ENCODE measurements at places on chromosomes 4 and X. TPM values are rescaled to one million over a fixed set of nuclear protein-coding genes. Genes with fewer than 3 reads are reported as not detected.

Gene FRAS1
- not detected for total RNA-seq

Gene GAGE2A
- not detected for total RNA-seq

Gene PPEF2
- not detected for total RNA-seq

Gene NCBP2L
- total RNA-seq = not detected

Gene TMEM35A
- not detected for total RNA-seq

Gene CLRN2
- not detected for total RNA-seq

Gene DGAT2L6
- total RNA-seq = not detected

Gene ASIC5
- total RNA-seq = not detected

Gene PRDM8
- 4.2 TPM for total RNA-seq

Gene TRPC5OS
- total RNA-seq = not detected

Gene CCSER1
- not detected for total RNA-seq

Gene IL2
- total RNA-seq = not detected

Gene ITM2A
- total RNA-seq = 74.3 TPM

Gene ZNF141
- 31.5 TPM for total RNA-seq

DNA sequence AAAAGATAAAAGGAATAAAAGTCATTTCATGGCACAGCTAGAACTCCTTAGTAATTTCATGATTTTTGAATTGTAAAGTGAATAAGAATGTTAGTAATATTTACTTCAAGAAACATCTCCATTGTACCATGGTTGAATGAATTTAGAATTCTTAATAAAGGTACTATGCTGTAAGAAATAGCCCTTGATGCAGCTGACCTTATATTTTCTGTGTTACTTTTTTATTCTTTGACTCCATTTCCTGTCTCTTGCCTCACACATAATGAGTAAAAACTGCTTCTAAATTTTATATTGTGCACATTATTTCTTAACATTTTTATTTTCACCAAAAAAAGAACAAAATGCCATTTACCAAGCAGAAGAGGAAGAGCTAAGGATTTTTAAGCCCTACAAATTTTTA is 81.9 kb upstream of the PDHA2 start:
- H3K27ac ChIP-seq = no peak overlapping the region
- H3K4me3 ChIP-seq = no peak overlapping the region
- H3K36me3 ChIP-seq = no peaks in the 10 kb centered on the region
- DNase-seq = no peak

DNA sequence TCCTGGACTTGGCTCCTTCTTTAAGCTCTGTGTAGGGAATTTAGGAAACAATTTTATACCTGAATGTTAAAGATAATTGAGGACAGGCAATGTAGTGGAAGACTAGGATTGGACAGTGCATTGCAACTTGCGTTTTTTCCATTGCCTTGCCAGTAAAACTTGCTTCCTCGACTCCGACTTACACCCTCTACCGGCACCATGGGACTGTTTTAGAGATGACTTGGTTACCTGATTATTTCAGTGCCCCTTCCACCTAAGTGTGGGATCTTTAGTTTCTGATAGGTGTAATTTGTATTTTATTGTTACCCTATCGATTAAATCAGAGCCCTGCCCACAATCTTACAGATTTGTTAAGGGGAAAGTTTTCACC is 1.2 kb downstream of the PRPS1 start:
- no peaks in the 10 kb centered on the region for H3K27me3 ChIP-seq
- H3K4me3 ChIP-seq = peak overlapping the region; percentile 86
- DNase-seq = peak; percentile 32
- peaks cover 26% of the 10 kb centered on the region for H3K4me1 ChIP-seq
- peaks cover 6% of the 10 kb centered on the region for H3K36me3 ChIP-seq
- peak overlapping the region; percentile 96 for H3K27ac ChIP-seq

GRCh38 chr4:153327247-153327646 is 17.2 kb upstream of the MND1 start:
- peaks cover 16% of the 10 kb centered on the region for H3K27me3 ChIP-seq
- no peaks in the 10 kb centered on the region for H3K4me1 ChIP-seq
- no peak overlapping the region for H3K4me3 ChIP-seq
- no peak for DNase-seq

GRCh38 chrX:148913971-148914370 is 413.6 kb downstream of the AFF2 start:
- H3K36me3 ChIP-seq = no peaks in the 10 kb centered on the region
- H3K27me3 ChIP-seq = no peaks in the 10 kb centered on the region
- H3K4me1 ChIP-seq = no peaks in the 10 kb centered on the region
- H3K4me3 ChIP-seq = no peak overlapping the region

- no peaks in the 10 kb centered on the region for H3K36me3 ChIP-seq
- no peak overlapping the region for H3K4me3 ChIP-seq
- no peak for DNase-seq
Measured at GRCh38 chr4:56840559-56840958, 19.1 kb upstream of the SPINK2 start.

DNA sequence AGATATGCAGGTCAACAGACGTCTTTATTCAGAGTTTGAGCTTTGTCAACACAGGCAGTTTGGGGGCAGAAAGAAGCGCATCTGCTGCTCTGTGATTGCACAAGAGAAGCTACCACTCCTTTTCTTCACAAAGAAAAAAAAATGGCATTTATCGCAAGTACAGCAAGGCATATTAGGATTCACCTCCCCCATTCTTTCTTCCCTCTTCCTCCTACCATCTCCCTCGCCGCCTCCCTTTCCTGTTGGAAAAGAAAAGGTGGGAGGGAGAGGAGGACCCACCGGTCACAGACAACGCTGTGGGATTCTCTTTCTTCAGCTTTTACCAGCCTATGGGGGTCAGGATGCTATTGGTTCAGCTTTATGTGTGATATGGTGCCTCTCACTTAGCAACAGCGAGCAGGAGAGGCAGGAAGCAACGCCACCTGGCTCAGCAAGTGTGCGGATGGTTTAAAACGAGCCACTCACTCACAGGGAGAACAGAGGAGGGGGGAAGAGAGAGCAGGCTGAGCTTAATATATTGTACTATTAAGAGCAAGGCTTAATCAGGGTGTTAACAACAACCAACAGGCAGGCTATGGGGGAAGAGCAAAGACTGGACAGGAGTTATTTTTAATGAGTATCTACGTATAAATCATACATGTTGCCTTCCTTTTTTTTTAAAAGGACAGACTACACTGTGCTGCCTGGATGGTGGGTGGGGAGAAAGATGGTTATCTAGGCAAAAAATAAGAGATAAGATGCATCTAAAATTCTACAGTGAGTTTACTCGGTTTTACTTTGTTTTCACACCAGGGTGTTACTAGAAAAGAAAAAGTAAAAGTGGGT is 104.7 kb downstream of the MAML3 start:
- H3K27me3 ChIP-seq = peaks cover 5% of the 10 kb centered on the region
- no peaks in the 10 kb centered on the region for H3K36me3 ChIP-seq
- peak; percentile 73 for DNase-seq

- no peak overlapping the region for H3K4me3 ChIP-seq
- no peak for DNase-seq
- no peaks in the 10 kb centered on the region for H3K36me3 ChIP-seq
- no peaks in the 10 kb centered on the region for H3K27me3 ChIP-seq
Measured at GRCh38 chrX:68147848-68148247, 285.4 kb downstream of the OPHN1 start.

- H3K4me3 ChIP-seq = peak overlapping the region; percentile 45
- no peaks in the 10 kb centered on the region for H3K36me3 ChIP-seq
- no peak overlapping the region for H3K27ac ChIP-seq
Measured at GRCh38 chr4:154492288-154492687, 689 bp upstream of the DCHS2 start.

- no peaks in the 10 kb centered on the region for H3K36me3 ChIP-seq
- H3K27me3 ChIP-seq = no peaks in the 10 kb centered on the region
- no peak overlapping the region for H3K4me3 ChIP-seq
- no peak overlapping the region for H3K27ac ChIP-seq
- DNase-seq = no peak
- H3K4me1 ChIP-seq = no peaks in the 10 kb centered on the region
Measured at GRCh38 chr4:12146339-12146738, 717.6 kb upstream of the HS3ST1 start.

- H3K27me3 ChIP-seq = no peaks in the 10 kb centered on the region
- H3K4me3 ChIP-seq = peak overlapping the region; percentile 1
- no peak for DNase-seq
Measured at GRCh38 chr4:70925418-70925817, 23.2 kb downstream of the MOB1B start.

- no peak overlapping the region for H3K4me3 ChIP-seq
- no peak overlapping the region for H3K27ac ChIP-seq
- H3K27me3 ChIP-seq = no peaks in the 10 kb centered on the region
- H3K36me3 ChIP-seq = no peaks in the 10 kb centered on the region
- H3K4me1 ChIP-seq = no peaks in the 10 kb centered on the region
- DNase-seq = no peak
Measured at GRCh38 chrX:26889574-26889973, 573.6 kb downstream of the PPP4R3C start.

- peak; percentile 36 for DNase-seq
- peaks cover 30% of the 10 kb centered on the region for H3K4me1 ChIP-seq
- peak overlapping the region; percentile 44 for H3K4me3 ChIP-seq
- H3K27ac ChIP-seq = peak overlapping the region; percentile 81
- no peaks in the 10 kb centered on the region for H3K27me3 ChIP-seq
Measured at GRCh38 chrX:136810493-136810892, 29.8 kb upstream of the ARHGEF6 start.

DNA sequence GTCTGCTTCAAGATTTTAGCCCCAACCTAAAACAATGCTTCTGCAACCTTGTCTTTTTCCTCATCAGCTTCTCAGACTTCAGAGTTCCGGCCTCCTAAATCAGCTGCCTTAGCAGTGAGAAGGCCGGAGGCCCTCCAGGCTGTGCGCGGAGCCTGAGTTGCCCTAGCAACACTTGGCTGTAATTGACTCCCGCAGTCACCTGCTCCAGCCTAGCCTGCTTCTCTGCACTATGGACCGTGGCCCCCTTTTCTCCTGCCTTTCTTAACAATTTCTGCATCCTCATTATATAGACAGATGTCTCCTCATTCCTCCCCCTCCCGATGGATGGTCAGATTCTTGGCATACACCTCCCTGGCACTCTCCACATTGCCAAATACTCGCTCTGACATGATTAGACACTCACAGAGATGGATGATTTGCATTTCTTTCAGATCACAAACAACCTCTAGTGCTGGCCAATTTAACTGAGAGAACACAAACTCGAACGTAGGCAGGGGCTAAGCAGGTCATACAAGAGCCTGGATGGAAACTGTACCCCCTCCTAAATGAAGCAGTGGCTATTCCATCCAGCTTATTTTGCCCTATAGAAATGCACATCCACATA is 9.5 kb upstream of the HUWE1 start:
- no peaks in the 10 kb centered on the region for H3K27me3 ChIP-seq
- H3K4me1 ChIP-seq = peaks cover 21% of the 10 kb centered on the region
- no peak for DNase-seq
- H3K4me3 ChIP-seq = no peak overlapping the region

- no peaks in the 10 kb centered on the region for H3K27me3 ChIP-seq
- H3K27ac ChIP-seq = no peak overlapping the region
- H3K4me3 ChIP-seq = no peak overlapping the region
- peaks cover 27% of the 10 kb centered on the region for H3K4me1 ChIP-seq
Measured at GRCh38 chr4:120071192-120071795, 4.6 kb upstream of the MAD2L1 start.

DNA sequence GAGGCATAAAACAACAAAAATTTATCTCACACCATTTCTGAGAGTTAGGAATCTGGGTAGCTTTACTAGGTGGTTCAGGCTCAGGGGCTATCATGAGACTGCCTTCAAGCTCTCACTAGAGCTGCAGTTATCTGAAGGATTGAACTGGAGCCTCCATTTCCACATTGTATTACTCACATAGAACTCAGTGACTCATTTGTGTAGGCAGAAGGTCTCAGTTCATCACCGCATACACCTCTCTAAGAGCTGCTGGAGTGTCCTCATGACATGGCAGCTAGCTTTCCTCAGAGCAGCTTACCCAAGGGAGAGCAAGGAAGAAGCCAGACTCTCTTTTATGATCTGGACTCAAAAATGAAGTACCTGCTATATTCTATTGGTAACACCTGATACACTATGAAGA is 389.2 kb downstream of the IQCM start:
- no peak for DNase-seq
- no peak overlapping the region for H3K27ac ChIP-seq
- H3K4me1 ChIP-seq = no peaks in the 10 kb centered on the region
- no peaks in the 10 kb centered on the region for H3K36me3 ChIP-seq
- no peaks in the 10 kb centered on the region for H3K27me3 ChIP-seq

- DNase-seq = no peak
- H3K4me3 ChIP-seq = no peak overlapping the region
- H3K36me3 ChIP-seq = no peaks in the 10 kb centered on the region
- no peak overlapping the region for H3K27ac ChIP-seq
- H3K27me3 ChIP-seq = peaks cover 8% of the 10 kb centered on the region
Measured at GRCh38 chr4:128715616-128716015, 93.9 kb upstream of the JADE1 start.

- H3K27me3 ChIP-seq = no peaks in the 10 kb centered on the region
- no peaks in the 10 kb centered on the region for H3K4me1 ChIP-seq
- no peaks in the 10 kb centered on the region for H3K36me3 ChIP-seq
- H3K4me3 ChIP-seq = no peak overlapping the region
- DNase-seq = no peak
- H3K27ac ChIP-seq = no peak overlapping the region
Measured at GRCh38 chrX:129323115-129323514, 200.2 kb downstream of the SMARCA1 start.

- H3K27ac ChIP-seq = no peak overlapping the region
- no peak overlapping the region for H3K4me3 ChIP-seq
- no peaks in the 10 kb centered on the region for H3K27me3 ChIP-seq
- DNase-seq = no peak
- no peaks in the 10 kb centered on the region for H3K36me3 ChIP-seq
Measured at GRCh38 chrX:148947399-148947975, 447.1 kb downstream of the AFF2 start.

DNA sequence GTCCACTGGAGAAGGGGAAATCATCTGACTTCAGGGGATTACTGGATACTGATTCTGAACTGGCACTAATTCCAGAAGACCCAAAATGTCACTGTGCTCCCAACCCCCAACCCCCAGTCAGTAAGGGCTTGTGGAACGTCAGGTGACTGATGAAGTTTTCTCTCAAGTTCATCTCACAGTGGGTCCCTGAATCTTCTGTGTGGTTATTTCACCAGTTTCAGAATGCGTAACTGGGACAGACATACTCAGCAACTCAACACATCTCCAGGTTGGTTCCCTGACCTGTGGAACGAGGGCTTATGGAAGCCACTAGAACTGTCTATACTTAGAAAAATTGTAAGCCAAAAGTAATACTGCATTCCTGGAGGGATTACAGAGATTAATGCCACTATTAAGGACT is 45.3 kb downstream of the DDX60L start:
- H3K4me3 ChIP-seq = no peak overlapping the region
- no peaks in the 10 kb centered on the region for H3K27me3 ChIP-seq
- H3K36me3 ChIP-seq = peaks cover 72% of the 10 kb centered on the region
- DNase-seq = no peak
- H3K27ac ChIP-seq = no peak overlapping the region
- H3K4me1 ChIP-seq = peaks cover 7% of the 10 kb centered on the region

- no peak for DNase-seq
- no peaks in the 10 kb centered on the region for H3K4me1 ChIP-seq
- H3K36me3 ChIP-seq = no peaks in the 10 kb centered on the region
- H3K4me3 ChIP-seq = no peak overlapping the region
- H3K27ac ChIP-seq = no peak overlapping the region
Measured at GRCh38 chr4:178745203-178745602, 1303.0 kb upstream of the AGA start.
